H9 (cell line): ENCODE measurements at places on chromosomes 16 and 17.

GRCh38 chr16:59459806-59460205, 725.7 kb upstream of the GOT2 start:
- DNase-seq: no peak

GRCh38 chr17:55458978-55459377, 37.3 kb upstream of the MMD start:
- DNase-seq: no peak

DNA sequence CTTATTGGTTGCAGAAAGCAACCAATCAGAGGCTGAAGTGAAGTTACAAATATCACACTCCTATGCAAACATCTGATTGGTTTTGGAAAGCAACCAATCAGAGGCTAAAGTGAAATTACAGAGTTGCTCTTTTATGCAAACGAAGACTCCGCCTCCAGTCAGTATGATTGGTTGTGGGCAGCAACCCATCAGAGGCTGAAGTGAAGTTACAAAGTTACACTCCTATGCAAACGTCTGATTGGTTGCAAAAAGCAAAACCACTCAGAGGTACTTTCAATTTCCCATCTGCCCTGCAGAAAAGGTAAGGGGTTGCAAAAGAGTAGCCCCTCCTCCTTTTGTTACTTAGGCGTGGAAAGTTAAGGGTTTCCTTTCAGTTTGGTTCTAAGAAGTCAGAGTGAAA, 697.3 kb downstream of the MAF start:
- DNase-seq: no peak

GRCh38 chr17:2418572-2418971, 17.7 kb upstream of the MNT start:
- DNase-seq: no peak

GRCh38 chr16:30491744-30492308, 19.3 kb downstream of the ITGAL start:
- no peak for DNase-seq

GRCh38 chr16:27823421-27823820, 240.1 kb downstream of the GSG1L start:
- no peak for DNase-seq

- DNase-seq: no peak
These were observed 11.6 kb upstream of the NOS2 start for GRCh38 chr17:27811961-27812360.

GRCh38 chr17:5468075-5468473, 708 bp downstream of the DHX33 start:
- DNase-seq: no peak

DNA sequence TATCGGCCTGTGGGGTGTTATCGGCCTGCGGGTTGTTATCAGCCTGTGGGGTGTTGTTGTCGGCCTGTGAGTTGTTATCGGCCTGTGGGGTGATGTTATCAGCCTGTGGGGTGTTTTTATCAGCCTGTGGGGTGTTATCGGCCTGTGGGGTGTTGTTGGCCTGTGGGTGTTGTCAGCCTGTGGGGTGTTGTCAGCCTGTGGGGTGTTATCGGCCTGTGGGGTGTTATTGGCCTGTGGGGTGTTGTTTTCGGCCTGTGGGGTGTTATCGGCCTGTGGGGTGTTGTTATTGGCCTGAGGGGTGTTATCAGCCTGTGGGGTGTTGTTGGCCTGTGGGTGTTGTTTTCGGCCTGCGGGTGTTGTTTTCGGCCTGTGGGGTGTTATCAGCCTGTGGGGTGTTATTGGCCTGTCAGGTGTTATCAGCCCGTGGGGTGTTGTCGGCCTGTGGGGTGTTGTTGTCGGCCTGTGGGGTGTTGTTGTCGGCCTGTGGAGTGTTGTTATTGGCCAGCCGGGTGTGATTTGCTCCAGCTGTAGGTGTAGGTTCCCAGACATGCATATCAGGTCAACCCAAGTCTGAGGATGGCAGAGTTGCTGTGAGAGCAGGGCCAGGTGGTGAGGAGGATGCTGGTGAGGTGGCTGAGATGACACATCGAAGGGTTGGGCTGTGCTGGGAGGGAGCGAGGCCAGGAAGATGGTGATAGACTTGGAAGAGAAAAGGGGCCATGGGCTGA, 7.1 kb downstream of the TRARG1 start:
- DNase-seq: no peak

GRCh38 chr16:11133344-11133943, 122.6 kb downstream of the SOCS1 start:
- peak; percentile 24 for DNase-seq

DNA sequence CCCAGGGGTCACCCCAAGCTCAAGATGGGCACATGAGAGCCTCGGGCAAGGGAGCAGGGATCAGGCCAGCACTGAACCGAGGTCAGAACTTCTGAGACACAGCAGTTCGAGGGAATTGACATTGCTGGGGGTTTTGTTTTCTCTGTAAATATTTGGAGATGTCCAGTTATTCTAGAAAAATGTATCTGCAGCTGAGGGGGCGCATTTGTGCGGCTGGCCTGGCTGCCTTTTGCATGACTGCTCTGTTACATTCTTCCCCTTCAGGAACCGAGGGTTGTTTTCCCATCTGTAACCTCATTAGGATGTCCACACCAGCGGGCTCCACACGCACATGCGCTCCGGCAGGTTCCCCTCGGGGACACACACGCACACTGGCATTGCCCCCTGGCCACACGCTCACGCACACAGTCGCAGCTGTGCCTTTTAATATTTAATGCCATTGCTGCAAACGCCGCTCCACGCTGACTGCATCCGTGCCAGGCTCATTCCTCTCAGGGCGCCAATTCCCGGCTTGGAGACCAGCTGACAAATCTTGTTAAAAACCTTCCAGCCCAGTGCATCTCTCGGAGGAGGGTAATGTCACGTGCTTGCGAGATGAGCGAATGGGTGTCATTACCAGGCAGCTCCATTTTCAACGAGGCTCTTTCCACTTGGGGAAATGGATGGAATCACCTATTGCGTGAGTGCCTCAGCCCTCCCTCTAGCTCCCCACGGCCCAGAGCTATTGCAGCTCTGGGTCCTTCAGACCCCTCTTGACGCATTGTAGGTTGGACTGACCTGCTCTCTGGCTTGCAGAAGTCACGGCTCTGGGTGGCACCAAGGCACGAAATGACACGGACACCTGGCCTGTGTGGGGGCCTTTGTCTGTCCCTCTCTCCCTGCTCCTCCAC, 13.1 kb downstream of the CCR7 start:
- DNase-seq: peak; percentile 24

GRCh38 chr17:49361902-49362722, at the start of gene ZNF652:
TSS of gene ZNF652 (minus strand) at chr17:49362250. CDS start at chr17:49317725, 44,525 bp downstream.
- peak; percentile 99 for DNase-seq

- DNase-seq: no peak
These were observed 1.5 kb upstream of the ARHGDIG start for GRCh38 chr16:278863-279366.

DNA sequence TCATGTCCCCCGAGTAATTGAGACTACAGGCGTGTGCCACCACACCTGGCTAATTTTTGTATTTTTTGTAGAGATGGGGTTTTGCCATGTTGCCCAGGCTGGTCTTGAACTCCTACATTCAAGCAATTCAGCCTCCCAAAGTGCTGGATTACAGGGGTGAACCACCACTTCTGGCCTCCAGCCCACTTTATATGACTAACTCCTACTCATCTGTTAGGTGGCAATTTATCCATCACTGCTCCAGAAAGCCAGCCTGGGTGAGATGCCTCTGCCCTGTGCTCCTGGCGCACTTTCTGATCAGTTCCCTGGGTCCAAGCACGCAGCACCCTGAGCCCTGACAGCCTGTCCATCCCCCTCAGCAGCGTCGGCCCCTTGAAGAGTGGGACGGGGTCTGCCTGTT, 29.4 kb downstream of the ADAM11 start:
- DNase-seq: no peak

- DNase-seq: peak; percentile 82
These were observed 5.2 kb upstream of the GUCY2D start for GRCh38 chr17:7997186-7997585.

DNA sequence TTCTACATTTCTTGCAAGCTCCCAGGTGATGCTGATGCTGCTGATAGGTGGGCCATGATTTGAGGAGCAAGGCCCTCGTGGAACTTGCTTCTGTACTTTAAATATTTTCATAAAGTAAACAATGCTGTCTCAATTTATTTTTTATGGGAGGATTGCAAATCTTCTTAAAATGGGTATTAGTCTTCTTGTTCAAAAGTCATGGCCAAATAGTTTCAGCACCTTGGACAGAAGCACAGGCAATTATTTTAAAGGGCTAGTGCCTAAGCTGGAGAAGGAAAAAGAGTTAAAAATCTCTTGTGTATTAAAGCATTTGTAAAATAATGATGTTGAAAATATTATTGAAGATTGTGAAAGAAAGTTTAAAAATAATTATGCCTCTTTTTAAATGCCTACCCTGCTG, 50.5 kb downstream of the GPR139 start:
- no peak for DNase-seq

- DNase-seq: no peak
These were observed 686.2 kb downstream of the KCNJ2 start for GRCh38 chr17:70855401-70856054.

GRCh38 chr17:12140685-12141084, 120.0 kb downstream of the MAP2K4 start:
- DNase-seq: no peak

DNA sequence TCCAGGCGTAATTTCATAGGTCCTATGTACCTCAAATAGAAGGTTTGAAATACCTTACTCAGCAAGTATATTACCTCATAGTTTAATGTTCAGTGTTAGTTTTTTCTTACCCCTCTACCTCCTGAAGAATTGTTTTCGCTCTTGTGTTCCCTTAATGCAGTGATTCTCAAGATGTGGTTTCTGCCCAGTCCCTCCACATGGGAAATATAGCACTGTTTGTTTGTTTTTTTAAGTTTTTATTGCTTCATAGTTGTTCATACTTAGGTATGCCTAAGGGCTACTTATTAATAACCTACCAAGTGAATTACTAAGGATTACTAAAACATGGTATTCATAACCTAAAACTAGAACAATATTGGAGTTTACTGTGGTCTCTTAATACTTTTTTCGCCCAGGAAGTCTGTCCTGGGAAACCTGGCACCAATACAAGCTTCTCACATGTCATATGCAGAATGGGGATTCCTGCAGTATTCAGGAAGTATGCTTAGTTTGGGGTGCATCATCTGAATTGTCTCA, 5.0 kb downstream of the RSPRY1 start:
- DNase-seq: no peak

- DNase-seq: no peak
These were observed 21.9 kb downstream of the ACE start for GRCh38 chr17:63498626-63499195.
